Fibroblast of skin of abdomen (primary cell): ENCODE measurements at places on chromosomes 11 and 22.

GRCh38 chr11:65381716-65382032, 772 bp downstream of the SLC25A45 start:
- DNase-seq, result peak; percentile 61

- DNase-seq, result no peak
These were observed 47.5 kb upstream of the C11orf87 start for GRCh38 chr11:109374441-109374840.

GRCh38 chr11:67355794-67356386, 2.5 kb upstream of the POLD4 start:
- DNase-seq, result no peak

GRCh38 chr11:118240999-118241763, 11.0 kb downstream of the MPZL3 start:
- no peak for DNase-seq
